ENCODE measurements at places on chromosomes 7 and 10.
A peak's percentile ranks its signal among the peaks of the same experiment; 100 is the strongest.

DNA sequence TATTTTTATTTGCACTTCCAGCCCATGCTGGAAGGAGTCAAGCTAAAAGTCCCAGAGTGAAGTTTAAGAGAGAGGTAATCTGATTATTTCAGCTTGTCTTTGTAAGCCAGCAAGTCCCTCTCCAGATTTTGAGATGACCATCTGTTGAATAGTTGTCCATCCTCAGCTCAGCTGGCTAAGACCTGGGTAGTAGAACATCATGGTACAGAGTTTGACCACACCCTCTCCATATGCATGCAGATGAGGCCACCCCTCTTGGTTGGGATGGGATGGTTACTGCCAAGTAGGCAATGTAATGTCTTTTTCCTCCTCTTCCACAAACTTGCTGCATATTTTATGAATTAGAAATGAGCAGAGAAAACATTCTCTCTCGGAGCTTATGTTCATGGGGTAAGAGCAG is 639.8 kb downstream of the SORCS3 start:
- DNase-seq: no peak

DNA sequence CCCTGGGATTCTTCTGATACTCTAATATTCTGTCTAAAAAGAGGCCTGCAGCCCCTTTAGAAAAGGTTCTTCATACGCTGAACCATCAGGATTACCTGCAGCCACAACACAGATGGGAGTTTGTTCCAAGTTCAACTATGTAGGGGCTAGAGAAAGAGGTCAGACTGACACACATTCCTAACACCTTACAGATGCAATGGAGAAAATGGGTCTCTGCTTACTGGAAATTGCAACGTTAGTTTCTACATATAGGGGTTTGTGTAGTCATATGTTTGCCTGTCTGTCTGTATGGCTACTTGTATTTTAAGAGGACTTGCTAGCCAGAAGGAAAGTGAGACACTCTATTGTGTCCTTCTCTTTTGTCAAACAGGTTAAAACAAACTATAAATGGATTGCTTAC is 618.5 kb downstream of the INHBA start:
- no peak for DNase-seq

- no peak for DNase-seq
Observed at GRCh38 chr7:135271255-135271615, 37.6 kb downstream of the STRA8 start.

DNA sequence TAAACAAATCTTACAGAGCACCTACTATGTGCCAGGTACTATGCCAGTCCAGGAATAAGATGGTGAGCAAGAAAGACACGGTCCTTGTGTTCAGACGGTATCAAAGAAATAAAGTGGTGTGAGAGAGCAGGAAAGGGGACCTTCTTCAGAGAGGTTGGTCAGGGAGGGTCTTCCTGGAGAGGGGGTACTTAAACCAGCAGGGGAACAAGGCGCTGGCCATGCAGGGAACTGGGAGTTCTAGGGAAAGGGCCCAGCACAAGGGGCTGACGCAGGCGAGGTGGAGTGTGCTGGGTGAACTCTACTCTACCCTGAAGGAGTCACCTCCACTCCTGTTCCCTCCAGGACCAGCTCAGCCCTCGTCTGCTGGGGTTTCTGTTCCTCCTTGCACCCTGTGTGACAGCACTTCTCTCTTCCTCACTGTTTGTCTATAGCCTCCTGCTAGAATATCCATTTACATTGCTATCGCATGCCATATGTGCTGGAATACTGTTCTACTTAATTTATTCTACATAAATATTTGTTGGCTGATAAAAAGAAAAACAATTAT is 73.5 kb downstream of the AOAH start:
- DNase-seq: no peak

GRCh38 chr7:44201813-44202212 is 1.0 kb downstream of the YKT6 start:
- no peak for DNase-seq

DNA sequence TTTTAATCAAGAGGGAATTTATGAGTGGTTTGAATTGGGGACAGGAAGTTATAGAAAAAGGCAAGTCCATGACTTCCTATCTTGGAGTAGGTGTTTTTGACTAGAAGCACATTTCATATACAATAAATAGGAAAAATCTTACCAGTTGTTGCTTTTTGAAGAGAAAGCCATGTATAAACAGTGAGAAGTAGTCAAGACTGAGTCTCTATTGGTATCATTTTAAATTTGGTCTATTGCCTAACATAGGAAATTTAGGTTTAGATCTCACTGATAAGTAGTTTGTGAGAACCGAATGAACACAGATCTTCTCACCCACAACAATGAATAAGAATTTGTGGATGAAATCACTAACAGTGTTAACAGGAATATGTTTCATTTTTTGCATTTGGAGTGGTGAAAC is 387.2 kb downstream of the BBS9 start:
- no peak for DNase-seq

DNA sequence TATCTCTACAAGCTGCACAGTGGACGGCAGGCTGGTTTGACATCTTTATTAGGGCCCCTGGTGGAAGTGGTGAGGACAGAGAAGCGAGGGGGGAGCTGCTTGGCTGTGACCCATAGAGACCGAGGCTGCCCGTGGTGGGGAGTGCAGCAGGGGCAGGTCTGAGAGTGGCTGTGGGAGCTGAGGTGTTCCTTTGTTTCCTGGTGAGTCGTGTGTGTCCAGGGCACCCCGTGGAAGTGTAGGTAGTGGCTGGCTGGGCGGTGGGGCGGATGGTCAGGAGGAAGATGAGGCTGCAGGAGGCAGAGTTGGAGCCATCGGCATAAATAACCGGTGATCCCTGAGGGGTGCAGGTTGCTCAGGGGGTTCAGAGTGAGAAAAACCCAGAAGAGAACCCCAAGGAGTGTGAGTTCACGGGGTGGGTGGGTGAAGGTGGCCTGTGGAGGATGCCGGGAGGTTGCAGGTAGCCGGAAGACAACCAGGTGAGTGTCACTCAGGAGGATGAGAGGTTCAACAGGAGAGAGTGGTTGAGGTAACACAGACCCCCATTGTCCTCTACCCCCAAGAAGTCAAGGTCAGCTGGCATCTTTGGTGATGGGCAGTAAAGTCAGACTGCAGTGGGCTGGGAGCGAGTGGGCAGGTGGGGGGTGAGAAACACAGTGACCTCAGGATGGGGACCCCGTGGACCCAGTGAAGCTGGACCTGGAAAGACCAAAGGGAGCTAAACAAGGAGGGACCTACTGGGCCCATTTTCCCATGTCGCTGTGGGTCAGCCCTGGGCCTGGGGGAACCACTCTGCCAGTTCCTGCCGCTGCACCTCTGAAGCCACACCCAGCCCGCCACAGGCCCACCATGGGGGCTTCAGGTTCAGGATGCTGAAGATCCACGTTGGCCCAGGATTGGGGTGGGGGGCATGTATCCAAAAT is 7.8 kb downstream of the ATP6V0E2 start:
- DNase-seq: no peak

- DNase-seq: no peak
Observed at GRCh38 chr7:80415522-80415921, 96.3 kb downstream of the GNAT3 start.

DNA sequence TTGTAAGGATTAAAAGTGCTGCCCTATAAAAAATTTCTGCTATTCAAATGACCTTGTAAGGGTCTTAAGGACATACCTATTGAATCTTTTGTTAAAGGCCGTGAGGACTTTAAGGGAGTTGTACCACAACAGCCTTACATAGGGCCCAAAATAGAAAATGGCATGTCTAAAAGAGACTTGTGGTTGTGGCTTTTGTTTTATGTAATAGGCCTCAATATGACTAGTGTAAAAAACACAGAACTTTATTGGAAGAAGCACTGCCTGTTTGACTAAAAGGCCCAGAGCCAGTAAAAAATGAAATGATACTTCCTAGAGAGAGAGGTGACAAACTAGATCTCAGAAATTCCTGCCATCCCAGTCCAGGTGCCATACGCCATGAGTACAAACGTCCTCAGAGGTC is 286.6 kb downstream of the SEMA3D start:
- DNase-seq: no peak

- DNase-seq: no peak
Observed at GRCh38 chr7:10657201-10657600, 316.5 kb upstream of the PHF14 start.

- no peak for DNase-seq
Observed at GRCh38 chr10:33556620-33557019, 222.2 kb upstream of the NRP1 start.

- peak; percentile 9 for DNase-seq
Observed at GRCh38 chr7:84490661-84491060, 296.1 kb upstream of the SEMA3A start.

DNA sequence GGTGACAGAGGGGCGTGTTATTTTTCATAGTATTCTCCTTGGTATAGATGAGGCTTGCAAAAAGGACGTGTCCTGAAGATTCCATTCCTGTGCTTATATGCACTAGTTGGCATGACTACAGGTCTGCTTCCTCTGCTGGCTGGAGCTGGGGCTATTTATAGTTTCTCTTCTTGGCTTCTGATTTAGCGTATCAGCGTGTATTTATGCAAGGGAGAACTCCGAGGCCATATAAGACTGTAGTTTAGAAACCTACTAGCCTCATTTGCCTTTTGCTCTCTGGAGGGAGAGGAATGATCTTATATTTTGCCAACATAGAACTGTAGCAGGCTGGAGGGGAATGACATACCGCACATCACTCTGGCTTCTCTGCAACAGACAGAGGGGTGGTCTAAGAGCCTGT is 39.7 kb downstream of the CACNB2 start:
- DNase-seq: no peak

DNA sequence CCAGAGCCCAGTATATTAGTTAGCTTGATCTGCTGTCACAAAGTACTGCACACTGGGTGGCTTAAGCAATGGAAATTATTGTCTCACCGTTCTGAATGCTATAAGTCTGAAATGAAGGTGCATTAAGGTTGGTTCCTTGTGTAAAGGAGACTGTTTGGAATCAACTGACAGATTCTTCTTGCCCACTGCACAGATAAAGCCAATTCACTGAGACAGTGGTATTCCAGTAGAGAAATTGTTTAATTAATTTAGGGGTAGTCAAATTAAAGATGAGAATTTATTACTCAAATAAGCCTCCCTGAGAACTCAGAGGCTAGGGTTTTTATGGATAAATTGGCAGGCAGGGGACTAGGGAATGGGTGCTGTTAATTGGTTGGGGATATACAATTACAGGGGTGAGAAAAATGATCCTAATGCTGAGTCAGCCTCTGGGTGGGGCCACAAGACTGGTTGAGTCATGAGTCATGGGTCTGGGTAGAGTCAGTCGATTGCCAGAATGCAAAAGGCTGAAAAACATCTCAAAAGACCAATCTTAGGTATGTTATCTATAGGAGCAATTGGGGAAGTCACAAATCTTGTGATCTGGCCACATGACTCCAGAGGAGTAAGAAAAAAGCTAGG is 23.5 kb upstream of the SAMD9L start:
- no peak for DNase-seq

GRCh38 chr7:84181628-84182027 is 13.0 kb downstream of the SEMA3A start:
- no peak for DNase-seq
